A549 (cell line): ENCODE measurements at places on chromosomes 4 and X. TPM values are rescaled to one million over a fixed set of nuclear protein-coding genes. Genes with fewer than 3 reads are reported as not detected.

Gene NKX6-1
- 0.24 to 0.29 TPM (median 0.28 TPM) in 3 replicates for polyA plus RNA-seq

Gene SLC4A4
- 1.7 to 1.8 TPM (median 1.7 TPM) in 3 replicates for polyA plus RNA-seq

Gene DCAF4L1
- polyA plus RNA-seq: 0.12 to 0.20 TPM (median 0.13 TPM) in 3 replicates

Gene MCUB
- polyA plus RNA-seq: 14.3 to 15.2 TPM (median 14.6 TPM) in 3 replicates

Gene MTTP
- polyA plus RNA-seq: 0.03 TPM in 1 of 3 replicates, not detected in the others

- DNase-seq: no peak
These were observed 64.3 kb downstream of the TMEM131L start for GRCh38 chr4:153530284-153530999.

GRCh38 chr4:40367451-40367850, 32.3 kb downstream of the CHRNA9 start:
- DNase-seq: no peak

GRCh38 chr4:80361329-80361900, 25.9 kb downstream of the CFAP299 start:
- DNase-seq: peak; percentile 2

DNA sequence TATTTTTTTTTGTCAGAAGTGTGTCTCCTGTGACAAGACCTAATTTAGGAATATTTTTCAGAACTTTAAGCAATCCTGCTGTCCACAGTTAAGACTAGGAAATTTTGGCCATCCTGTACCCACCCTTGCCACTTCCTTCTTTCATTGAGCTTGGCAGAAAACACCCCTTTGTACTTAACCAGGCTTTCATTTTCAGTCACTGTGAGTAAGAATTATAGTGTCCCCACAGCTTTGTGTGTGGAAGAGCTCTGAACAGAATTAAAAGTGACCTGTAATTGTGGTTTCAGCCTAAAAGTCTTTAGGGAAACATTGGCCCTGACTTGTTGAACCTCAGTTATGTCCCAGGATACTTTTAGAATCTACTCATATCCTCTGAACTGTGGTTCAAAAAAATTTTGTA, 153.7 kb upstream of the BMP3 start:
- DNase-seq: no peak

DNA sequence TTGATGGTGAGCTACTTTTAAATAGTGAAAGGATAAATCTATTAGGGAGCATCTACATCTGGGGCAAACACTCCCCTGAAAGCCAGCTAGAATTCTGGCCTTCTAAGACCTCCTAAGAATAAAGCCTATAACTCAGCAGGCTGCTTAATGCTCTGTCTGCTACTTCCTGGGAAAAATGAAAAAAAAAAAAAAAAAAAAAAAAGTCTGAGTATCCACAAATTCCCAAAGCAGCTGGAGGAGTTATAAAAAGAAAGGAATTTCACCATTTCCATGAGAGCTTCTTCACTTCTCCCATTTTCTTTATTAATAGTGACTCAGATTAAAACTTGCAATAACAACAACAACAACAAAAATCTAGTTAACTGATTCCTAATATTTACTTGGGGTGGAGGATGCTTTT, 511.2 kb downstream of the INPP4B start:
- DNase-seq: no peak

DNA sequence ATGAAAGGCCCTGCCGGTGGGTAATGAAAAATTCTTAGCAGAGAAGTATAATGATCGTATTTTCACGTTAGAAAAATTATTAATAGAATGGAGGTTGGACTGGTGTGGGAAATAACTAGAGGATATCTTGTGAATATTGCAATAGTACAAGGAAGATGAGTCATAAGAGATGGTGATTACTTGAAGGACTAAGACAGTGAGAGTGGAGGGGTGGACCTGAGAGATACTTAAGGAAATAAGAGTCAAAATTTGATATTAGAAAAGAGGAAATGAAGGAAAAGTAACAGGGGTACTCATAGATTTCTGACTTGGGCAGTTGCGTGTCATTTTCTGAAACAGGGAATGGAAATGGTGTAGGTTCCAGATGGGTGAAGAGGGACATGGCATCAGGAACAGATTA, 1.7 kb upstream of the USP53 start:
- peak; percentile 17 for DNase-seq

DNA sequence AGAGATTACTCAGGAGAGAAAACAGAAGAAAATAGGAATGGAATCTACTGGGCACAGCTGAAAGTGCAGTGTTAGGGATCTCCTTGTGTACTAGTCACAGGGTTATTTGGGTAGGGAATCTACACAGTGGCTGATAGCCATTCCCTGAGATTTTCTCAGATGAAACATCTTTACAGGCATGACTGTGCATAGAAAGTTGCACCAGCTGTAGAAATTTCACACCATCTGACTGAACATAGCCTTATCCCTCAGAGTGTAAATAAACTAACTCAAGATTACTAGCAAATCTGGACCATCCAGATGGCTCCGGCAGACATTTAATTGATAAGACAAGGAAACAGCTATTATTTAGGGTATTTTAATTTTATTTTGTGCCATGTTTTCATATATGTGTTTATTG, 2053.5 kb upstream of the TENM3 start:
- DNase-seq: no peak

- no peak for DNase-seq
These were observed 244.7 kb upstream of the GK2 start for GRCh38 chr4:79652738-79653137.

DNA sequence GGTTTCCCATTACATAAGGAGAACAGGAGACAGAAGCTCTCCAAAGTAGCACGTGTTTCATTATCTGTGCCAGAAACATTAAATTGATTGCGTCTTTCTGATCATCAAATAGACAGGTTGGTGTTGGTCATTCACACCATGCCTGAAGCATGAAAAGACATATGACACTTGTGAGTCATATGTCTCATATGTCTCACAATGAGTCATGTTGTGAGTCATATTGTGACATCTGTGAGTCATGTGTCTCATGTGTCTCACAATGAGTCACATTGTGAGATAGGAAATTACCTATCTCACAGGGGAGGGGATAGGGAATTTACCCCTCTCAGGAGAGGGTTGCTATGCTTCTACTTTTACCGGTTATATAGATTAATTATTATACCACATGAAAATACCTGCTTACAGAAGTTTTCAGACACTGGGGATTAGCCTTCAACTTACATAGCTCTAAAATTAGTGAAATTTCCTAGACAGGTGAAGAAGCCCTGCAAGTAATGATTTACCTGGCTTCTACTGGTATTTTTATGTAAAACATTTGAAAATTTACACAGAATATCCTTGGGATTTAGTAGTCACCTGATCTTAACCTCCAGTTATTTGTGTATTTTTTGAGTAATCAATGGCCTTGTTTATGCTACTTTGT, 80.8 kb downstream of the NPFFR2 start:
- peak; percentile 55 for DNase-seq

DNA sequence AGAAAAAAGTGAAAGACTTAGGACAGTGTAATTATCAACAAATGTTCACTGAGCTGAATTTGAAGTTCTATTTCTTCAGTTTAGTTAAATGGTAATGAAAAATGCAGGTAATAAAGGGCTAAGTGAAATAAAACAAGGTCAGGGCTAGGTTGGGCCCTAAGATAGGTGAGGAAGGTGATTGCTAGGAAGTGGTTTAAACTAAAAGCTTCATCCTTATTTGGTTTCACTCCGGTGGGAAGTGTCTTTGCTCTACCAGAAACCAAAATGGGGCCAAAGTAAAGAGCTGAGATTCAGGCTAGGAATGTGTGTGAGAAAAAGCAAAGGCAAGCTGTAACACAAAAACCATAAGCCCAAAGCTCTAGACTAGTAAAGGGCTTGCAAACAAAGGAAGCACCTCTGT, 31.0 kb downstream of the TAB3 start:
- DNase-seq: no peak

DNA sequence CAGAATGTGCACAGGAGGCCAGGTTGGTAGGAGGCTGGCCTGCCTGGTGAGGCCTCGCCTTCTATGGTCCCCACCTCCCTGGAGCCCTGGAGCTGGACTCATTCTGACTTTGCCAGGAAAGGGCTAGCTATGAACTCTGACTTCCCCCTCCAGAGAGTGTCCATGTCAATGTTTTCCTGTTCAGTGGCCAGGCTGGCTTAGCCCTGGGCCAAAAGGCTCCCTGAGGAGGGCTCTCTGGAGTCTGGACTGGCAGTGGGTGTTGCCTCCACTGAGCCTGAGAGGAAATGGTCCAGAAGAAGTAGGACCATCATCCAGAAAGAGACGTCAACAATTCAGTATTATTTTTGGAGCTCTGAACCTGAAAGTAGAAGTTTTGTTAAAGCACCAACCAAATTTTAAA, 178.7 kb downstream of the CHIC2 start:
- no peak for DNase-seq

DNA sequence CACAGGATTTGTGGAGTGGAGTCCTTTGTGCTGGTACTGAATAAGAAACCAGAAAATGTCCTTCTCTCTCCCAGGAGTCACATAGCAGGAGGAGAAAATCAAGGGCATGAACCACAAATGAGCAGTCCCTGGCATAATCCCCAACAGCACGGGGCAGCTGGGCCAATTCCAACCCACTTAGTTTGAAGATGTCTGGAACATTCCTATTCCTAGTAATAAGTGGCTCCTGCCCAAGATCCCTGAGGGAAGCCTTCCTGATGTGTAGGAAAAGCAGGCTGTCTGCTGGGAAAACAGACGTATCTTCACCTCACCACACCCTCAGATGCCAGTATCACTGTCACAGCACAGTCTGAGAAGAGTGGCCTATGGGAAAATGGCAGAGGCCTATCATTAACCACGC, 182.8 kb upstream of the MAP3K15 start:
- DNase-seq: peak; percentile 22

- peak; percentile 7 for DNase-seq
These were observed 257.4 kb upstream of the AGA start for GRCh38 chr4:177699365-177700213.
